NCI-H1694 treated with DMSO at 0.1 percent for 48 hours (cell line): ENCODE measurements at places on chromosomes 1 and 21.

DNA sequence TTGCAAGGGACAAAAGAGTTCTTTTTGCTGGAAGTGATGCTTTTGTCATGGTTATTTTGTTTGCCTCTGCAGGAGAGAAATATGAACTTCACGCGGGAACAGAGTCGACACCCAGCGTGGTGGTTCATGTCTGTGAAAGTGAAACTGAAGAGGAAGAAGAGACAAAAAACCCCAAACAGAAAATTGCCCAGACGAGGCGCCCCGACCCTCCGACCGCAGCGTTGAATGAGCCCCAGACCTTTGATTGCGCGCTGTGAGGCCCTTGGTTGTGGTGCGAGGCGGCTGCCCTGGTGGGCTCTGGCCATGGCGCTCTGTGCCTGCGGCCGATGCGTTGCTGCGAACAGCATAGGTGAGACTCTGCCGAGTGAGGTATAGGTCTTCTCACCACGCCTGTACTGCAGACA is 20.9 kb upstream of the NCMAP start:
- DNase-seq: no peak

GRCh38 chr1:32240140-32240951 is 6.7 kb upstream of the FAM167B start:
- peak; percentile 47 for DNase-seq

- DNase-seq: no peak
Measured at GRCh38 chr1:24142546-24143534, at the start of gene IL22RA1. Gene IL22RA1 (minus strand): TSS chr1:24143140. CDS start chr1:24143082, 58 bp downstream.

GRCh38 chr1:54701066-54701465 is 14.6 kb upstream of the TTC4 start:
- DNase-seq: no peak

- DNase-seq: no peak
Measured at GRCh38 chr1:109383854-109384253, 13.9 kb downstream of the SORT1 start.

- DNase-seq: peak; percentile 65
Measured at GRCh38 chr21:39715804-39716397, 29.1 kb upstream of the IGSF5 start.

DNA sequence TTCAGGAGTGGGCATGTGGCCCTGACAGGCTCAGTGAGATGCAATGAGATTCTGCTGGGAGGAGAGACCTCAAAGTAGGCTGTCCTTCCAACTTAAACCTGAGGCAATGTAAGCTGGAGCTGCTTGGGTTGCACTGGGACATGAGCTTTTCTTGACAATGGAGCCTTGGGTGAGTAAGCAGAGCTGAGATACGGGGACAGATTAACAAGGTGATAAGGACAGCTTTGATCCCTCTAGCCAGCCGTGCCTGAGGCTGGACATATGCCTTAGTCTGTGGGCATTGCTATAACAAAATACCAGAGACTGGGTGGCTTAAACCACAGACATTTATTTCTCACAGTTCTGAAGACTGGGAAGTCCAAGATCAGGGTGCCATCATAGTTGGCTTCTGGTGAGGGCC is 18.3 kb upstream of the NGF start:
- no peak for DNase-seq

- DNase-seq: no peak
Measured at GRCh38 chr1:184843732-184844495, 89.3 kb upstream of the EDEM3 start.

DNA sequence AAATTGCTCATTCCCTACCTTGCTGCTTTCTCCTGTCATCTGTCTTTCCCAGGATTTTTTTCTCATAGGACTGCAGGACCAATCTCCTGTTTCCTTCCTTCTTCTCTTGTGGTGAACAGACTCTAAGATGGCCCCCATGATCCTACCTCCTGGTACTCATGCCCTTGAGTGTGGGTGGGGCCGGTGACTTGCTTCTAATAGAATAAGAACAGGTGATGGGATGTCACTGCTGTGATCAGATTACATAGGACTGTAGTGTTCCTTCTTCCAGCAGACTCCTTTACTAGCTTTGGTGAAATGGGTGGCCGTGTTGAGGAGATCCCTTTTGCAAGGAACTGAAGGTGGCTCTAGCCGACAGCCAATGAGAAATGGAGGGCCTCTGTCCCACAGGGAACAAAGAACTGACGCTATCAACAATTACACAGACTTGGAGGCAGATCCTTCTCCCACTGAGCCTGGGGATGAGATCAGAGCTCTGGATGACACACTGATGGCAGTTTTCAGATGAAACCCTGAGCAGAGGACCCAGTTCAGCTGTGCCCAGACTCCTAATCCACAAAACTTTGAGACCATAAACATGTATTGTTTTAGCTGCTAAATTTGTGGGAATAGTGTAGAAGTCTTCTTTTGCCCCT is 7.5 kb downstream of the GSTM3 start:
- DNase-seq: no peak

GRCh38 chr1:151266821-151267220 is 12.3 kb downstream of the PSMD4 start:
- DNase-seq: no peak

- peak; percentile 85 for DNase-seq
Measured at GRCh38 chr21:44338971-44339910, at the start of gene CFAP410. Gene CFAP410 (minus strand): TSS chr21:44339390. CDS start chr21:44339194, 196 bp downstream.

GRCh38 chr1:6519935-6520671 is 28.6 kb upstream of the PLEKHG5 start:
- no peak for DNase-seq

DNA sequence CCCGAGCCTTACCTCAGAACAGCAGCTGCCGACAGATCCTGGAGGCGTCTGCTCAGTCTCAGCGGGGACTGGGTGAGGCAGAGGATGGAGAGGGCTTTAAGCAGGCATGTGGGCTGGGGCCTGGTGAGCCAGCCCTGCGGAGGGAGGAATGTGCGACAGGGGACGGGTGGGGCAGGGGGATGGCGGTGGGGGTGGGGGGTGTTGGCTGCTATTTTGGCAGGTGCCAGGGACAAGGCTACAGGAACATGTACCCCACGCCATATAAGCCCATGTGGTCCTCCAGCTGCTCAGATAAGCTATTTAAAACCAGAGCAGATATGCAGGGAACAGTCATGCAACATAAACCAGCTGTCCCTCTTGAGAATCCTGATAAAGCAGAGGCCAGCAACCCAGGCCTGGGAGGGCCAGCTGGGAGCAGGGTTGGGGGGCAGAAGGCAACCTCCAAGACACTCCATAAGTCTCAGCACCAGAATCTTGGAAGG is at the start of gene TNNT2:
Gene TNNT2 (minus strand): TSS at position 70 of the 482 bp plus-strand sequence. CDS start 4,426 bp downstream, outside the sequence.
- peak; percentile 66 for DNase-seq

DNA sequence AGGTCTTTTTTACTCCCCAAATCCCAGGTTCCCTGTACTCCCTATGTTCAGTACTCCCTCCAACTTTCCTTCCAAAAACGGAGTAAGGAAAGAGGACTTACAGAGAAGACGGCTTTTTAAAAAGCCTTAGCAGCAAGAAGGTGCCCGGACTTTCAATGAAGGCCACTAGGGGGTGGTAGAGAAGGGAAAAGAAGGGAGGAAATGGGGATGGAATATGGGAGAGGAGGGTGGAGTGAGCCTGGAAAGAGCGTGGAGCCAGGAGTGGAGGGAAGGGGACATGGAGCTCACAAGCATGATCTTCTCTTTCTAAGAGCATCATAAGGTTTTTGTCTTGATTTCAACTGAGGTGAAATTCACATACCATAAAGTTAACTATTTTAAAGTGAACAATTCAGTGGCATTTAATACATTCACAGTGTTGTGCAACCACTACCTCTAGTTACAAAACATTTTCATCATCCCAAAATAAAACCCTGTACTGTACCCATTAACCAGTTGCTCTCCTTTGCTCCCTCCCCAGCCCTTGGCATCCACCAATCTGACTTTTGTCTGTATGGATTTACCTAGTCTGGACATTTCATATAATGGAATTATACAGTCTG is 129.9 kb downstream of the ZNF281 start:
- DNase-seq: peak; percentile 10

GRCh38 chr1:240099329-240099728 is 7.6 kb downstream of the FMN2 start:
- no peak for DNase-seq

GRCh38 chr1:7644961-7645750 is 125.9 kb upstream of the VAMP3 start:
- DNase-seq: no peak

DNA sequence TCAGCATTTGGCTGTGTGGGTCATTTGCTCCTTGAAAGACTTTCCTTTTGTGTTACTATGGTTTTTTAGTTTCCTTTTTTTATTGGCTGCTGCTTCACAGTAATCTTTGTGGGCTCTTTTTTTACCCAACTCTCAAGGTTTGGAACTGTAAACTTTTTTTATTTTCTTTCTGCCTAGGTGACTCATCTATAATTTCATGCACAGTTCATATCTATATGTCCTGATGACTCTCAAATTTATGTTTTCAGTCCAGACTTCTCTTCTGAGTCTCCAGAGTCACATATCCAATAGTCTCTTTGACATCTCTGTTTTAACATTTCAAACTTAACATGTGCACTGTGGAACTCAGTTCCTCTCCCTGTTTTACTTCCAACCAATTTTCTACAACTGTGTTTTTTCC is 83.4 kb downstream of the ATF6 start:
- DNase-seq: no peak

DNA sequence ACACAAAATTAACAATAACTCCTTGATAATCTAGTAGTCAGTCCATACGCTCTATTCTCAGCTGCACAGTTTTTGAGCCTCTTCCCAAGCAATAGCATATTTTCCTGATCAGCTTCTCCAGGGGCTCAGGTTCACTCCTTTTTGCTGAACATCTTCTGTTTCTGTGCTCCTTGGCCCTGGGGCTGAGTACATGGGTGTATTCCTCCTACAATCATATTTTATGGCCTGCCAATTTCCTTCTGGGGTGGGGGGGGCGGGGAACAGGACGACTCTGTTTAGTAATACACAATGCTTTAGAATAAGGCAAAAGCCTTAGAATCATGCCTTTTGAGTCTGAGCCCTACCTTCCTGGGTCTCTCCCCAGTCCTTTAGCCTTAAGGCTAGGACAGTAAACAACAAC is 8.5 kb downstream of the CLDN19 start:
- no peak for DNase-seq

DNA sequence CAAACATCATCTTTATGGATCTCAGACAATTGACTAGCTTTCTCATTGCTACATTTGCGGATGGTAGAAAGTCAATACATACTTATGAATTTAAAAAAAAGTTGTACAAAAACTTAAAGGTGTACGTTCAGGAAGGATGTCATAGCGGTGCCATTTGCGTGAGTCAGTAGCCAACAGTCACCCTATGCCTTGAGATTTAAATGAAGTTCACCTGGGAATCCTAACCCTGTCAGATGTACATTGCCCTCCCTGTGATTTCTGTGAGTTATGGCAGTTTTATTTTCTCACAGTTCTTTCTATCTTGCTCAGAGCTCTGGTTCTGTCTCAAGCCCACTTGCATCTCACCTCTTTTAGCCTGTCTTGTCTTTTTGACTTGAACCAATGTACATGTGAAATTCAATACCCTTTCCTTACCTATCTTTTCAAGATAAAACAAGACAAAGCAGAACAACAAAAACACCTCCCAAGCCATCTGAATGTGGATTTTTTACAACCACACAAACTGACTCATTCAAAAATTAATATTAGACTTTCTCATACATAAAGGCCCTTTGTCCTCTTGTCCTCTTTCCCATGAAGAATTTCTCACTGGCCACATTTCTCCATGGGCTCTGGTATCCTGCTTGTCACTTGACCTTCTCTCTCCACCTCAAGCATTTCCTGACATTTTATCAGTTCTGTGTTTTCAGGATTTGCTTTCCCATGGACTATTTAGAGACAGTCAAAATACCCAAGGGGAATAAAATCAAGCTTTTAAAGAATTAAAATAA is 25.3 kb upstream of the ZNF697 start:
- DNase-seq: no peak

DNA sequence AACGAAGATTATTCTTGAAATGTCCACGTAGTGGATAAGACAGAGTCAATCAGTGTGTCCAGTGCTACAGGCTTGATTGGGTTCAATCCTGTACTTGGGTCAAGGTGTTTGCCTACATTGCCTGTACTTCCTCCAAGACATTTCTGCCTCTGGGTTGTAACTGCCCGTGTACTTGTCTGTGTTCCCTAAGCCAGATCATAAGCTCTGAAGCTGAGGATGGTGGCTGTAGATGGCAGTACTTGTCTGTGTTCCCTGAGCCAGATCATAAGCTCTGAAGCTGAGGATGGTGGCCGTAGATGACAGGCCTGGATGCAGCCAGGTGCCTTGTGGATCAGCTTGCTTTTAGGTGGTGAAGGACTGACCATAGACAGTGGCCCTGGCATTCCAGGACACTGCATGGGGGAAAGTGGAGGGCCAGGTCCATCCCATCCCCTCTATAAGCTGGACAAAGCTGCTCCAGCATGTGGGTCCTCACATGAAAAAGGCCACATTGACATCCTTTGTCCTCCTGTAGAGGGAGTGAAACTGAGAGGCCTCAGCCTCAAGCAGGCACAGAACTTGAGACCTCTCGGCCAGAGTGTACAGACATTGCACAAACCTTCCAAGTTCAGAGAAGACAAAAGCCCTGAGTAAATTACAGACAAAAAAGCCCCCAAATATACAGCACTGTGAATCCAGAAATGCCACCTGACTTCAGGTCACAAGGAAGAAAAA is 2.0 kb upstream of the SRM start:
- no peak for DNase-seq

DNA sequence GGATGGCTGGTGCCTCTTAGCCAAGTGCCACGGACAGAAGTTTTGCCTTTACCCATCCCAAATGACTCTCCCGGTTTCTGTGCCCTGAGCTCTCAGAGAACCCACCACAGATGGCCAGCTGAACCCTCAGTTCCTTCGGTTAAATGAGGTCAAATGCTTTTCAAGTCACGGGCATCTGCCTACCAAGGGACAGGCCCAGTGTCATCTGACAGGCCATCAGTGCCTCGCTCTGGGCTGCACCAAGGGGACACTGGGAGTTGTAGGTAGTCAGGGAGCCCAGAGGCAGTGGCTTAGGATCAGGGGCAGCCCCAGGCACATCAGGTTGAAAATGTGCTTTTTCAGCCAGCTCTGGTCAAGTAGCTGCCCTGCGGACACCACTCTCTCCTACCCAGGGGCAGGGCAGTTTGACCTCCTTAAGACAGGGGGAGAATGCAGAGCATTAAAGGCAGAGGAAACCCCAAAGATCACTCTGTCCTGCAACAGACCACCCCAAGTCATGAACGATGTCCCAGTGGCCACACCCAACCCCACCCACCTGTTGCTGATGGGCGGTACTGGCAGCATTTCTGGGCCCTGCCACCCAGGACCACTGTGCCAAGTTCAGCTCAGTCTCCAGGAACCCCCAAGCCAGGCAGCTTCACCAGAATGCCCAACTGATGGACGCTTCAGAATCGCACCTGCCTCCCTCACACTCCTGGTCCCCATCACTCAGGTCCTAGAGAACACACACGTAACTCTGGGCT is 60.7 kb downstream of the CASZ1 start:
- DNase-seq: no peak

GRCh38 chr1:19153169-19153568 is 56.9 kb downstream of the UBR4 start:
- no peak for DNase-seq

GRCh38 chr1:199319341-199319740 is 680.5 kb downstream of the PTPRC start:
- no peak for DNase-seq

DNA sequence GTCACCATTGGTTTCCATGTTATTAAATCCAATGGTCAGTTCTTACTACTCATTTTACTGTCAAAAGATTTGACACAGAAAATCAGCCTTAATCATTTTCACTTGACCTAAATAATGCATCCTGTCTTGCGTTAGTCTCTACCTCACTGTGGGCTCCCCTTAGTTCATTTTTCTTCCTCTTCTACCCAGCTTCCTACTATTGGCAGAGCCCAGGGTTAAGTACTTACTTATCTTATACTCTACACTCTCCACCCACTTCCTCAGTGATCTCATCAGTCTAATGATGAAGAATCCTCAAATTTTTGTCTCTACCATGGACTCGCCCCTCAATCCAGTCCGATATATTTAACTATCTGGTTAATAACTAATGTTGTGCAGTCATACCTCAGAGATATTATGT is 735.9 kb downstream of the KCNT2 start:
- no peak for DNase-seq
